NCI-H1105 (cell line): ENCODE measurements at places on chromosomes 5 and 9.
A peak's percentile ranks its signal among the peaks of the same experiment; 100 is the strongest.

- DNase-seq = no peak
These were observed 237.4 kb upstream of the DMAC1 start for GRCh38 chr9:8036914-8037524.

DNA sequence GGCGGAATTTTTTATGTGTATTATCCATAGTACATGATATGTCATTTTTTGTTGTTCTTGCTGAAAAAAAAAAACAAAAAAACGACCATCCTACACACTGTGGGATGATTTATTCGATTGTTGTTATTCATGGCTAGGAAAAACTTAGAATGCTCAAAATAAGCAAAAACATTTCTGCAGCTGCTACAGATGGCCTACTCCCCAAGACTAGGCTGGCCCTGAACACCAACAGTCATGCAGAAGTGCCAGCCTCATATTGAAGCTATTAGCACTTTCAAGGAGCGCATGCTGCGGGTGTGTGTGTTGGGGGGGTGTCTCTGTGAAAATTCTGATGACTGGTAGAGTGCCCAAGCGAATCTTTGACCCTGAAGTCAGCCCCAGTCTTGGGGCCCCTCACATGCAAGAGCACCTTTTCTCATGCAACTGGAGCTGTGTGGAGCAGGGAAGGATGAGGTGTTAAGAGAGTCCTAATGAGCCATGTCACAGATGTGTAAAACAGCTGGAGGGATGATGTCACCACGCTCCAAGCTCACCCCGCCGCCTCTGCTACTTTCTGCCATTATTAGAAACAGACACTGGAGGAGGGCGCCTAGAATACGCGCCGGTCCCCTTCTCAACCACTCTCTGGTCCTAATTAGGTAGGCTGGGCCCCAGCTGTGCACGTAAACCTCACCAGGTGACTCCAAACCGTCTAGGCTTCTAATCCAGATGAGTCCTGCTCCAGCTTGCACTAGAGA, 61.0 kb upstream of the SMIM23 start:
- no peak for DNase-seq

GRCh38 chr5:109186759-109187158, 223.0 kb downstream of the PJA2 start:
- no peak for DNase-seq

GRCh38 chr5:40683305-40683704, 3.6 kb downstream of the PTGER4 start:
- DNase-seq = no peak

DNA sequence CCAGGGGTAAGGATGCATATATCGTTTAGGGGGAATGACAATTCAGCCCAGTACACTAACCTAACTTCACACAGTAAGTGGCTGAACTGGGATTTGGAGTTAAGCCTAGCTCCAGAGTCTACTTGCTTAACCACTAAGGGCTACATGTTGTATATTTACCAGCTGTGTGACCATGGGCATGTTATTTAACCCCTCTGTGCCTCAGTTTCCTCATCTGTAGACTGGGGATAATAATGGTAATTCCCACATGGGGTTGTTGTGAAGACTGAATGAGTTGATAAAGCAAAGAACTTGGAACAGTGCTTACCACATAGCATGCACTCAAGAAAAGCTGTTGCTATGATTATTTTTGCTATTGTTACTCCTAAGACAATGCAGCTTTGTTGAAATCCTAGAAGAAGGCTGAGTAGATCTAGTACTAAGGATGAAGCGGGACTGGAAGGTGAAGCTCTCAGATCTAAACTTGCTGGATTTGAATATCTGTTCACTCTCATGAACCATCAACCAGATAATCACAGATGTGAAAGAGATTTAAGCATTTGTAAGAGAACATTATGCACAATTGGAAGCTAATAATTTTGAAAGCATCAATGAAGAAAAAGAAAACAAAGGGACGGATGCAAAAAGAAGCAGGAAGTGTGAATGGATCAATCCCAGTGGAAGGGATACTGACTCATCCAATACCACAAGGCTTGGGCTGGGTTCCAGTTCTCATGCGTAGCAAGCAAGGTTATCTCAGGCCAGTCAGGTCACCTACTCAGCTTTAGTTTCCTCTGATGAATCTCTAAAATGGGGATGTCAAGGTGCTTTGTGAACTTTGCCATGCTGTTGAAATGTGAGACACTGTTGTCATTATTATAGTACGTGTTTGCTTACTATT, 78.5 kb upstream of the TBC1D2 start:
- no peak for DNase-seq

DNA sequence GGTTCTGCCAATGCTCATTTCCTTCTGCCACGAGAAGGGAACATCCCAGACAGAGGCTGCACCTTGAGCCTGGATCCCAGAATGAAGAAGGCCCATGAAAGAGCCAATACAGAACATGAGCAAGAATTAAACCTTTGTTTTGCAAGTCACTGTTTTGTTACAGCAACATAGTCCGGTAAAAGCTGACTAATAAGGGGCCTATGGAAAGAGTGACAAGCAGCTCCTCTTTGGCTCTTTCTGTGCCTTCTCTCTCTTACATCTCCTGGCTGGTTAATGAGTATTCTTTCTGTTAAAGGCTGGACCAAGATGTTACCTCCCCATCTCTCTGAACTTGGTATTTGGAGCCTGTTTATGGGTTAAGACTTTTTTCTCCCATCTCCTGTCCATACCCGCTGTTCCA, 10.8 kb downstream of the GFRA3 start:
- DNase-seq = no peak

DNA sequence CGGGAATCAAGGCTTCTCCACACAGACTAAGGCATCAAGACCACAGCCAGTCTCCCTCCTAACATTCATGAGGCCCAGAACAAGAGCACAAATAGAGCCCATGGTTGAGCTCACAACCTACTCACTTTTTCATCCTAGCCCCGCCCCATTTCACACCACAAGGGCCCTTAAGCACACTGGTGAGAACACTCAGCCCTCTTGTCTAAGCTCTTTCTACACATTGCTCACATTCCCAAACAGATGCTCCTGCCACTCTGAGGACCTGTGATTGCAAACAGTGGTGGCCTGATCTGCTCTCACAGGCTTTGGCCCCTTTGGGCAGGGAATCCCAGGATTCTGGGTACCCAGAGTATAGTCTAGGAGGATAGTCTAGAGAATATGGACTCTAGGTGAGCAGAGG, 54.0 kb downstream of the FEM1C start:
- no peak for DNase-seq

GRCh38 chr5:117594166-117594565, 1019.5 kb upstream of the SEMA6A start:
- DNase-seq = no peak

DNA sequence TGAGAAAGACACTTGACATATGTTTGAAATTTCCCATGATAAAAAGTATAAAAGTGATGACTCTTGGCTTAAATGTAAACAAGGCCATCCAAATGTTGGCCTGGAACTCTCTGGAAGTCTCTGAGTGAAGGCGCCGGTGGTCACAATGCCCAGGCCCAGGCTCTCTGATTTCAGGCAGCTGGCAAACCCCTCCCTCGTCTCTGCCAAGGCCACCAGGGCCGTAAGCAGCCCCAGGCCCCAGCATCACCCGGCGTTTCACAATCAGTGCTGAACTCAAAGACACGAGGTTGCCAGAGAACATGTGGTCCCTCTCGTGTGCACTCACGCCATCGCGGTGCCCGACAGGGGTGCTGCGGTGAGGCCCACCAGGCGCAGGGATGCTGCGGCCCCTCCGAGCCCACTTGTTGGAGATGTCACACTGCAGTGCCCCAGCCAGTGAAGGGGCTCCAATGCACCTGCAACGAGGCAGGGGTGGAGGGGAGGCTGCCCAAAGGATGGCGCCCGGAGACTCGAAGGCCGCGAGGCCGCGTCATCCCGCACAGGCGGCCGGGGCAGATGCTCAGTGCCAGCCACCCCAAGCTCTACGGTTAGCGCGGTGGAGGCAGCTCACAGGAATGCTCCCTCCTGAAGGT, 15.0 kb downstream of the LPCAT1 start:
- DNase-seq = no peak

DNA sequence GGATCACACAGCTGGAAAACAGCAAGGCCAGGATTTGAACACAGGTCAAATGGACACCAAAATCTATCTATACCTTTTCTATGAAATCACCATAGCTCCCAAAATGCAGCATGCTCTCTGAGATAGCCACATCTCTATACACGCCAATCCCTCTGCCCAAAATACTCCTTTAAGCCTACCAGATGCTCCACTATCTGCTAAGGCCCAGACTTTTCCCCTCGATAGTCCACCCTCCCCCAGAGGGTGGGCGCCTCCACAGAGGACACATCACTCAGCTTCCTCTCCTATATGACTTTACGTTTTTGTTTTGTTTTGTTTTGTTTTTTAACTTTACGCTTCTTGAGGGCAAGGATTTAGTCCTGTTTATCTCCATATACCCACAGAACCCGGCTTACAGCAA, 46.8 kb downstream of the MTMR12 start:
- no peak for DNase-seq

GRCh38 chr5:109256486-109256885, 153.3 kb downstream of the PJA2 start:
- no peak for DNase-seq

GRCh38 chr5:160020964-160021363, 12.0 kb downstream of the TTC1 start:
- DNase-seq = no peak

DNA sequence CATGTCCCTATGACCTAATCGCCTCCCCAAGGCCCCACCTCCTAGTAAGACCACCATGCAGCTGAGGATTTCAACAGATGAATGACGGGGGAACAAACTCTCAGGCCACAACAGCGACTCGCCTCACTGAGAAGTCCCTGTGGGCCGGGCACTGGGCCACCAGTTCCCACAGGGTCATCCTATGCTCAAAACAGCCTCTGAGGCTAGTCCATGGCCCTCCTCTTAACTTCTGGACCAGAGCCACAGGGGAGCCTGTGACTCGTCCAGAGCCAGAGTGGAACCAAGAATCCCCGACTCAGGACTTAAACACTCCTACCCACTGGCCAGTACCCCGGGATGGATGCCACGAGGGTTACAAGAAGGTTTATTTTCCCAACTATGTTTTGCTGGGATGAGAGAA, 12.3 kb downstream of the GFPT2 start:
- no peak for DNase-seq

- no peak for DNase-seq
These were observed 1249.0 kb upstream of the CDH18 start for GRCh38 chr5:21236971-21237427.

DNA sequence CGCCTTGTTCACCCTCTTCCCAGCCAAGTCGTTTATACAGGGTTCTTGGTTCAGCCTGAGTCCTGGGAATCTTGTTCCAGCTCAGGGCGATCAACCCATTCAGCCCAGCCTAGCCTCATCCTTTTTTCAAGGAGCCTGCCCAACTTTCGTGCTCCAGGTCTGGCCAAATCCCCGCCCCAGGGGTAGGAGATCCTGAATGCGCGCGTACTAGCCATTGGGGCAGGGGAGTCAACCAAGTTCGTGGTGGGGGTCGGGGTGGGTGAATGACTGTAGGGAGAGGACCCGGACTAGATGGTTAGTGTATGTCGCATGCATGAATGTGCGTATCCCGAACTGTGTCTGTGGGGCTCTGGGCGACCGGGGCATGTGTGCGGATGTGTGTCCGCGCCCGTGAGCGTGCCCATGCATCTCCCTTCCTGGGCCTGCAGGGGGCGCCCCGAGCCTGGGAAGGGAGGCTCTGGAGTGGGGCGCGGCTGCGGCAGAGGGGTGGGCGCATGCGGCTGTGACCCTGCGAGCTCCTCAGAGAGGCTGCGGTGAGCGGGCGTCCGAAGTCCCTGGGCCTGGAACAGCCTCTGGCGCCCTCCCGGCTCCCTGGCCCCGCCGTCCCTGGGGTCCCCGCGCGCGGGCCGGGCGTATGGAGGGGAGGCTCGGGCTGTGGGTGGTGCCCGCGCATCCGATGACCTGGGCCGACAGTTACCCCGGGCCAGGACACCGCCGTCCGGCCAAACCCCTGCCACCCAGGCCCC, 8.7 kb downstream of the CCL21 start:
- DNase-seq = peak; percentile 61

GRCh38 chr5:172793577-172794488, 22.8 kb upstream of the DUSP1 start:
- DNase-seq = no peak
